ENCODE measurements at places on chromosomes 5 and 9.

- no peak for DNase-seq
Measured at GRCh38 chr9:71115448-71115975, 5.9 kb downstream of the TRPM3 start.

- DNase-seq: no peak
Measured at GRCh38 chr5:159917994-159918393, 1.7 kb downstream of the ADRA1B start.

- DNase-seq: no peak
Measured at GRCh38 chr9:2271426-2271825, 256.3 kb downstream of the SMARCA2 start.

GRCh38 chr9:9754186-9754585 is 858.6 kb downstream of the PTPRD start:
- DNase-seq: no peak

DNA sequence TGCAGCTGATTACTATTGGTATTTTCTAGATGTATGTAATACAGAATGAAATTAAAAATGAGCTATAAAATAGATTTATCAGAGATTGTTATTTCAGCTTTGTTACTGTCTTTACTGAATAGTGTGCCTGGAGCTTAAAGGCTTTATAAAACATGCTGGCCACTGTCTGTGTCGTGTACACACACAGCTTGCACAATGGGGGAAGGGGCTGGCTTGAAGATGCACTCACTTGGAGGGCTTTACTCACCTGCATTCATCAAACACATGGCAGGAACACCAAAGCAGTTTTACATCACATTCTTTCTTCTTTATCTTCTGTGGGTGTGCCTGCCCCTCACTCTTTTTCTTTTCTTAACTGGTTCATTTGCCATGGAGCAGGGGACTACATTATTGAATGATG is 60.9 kb downstream of the TLE4 start:
- no peak for DNase-seq
